Stimulated activated CD8-positive, alpha-beta memory T cell treated with anti-CD3 and anti-CD28 coated beads, Interleukin-4, amount 100 ng/mL, for 1 hour (primary cell): ENCODE measurements at places on chromosomes 16 and 17.

DNA sequence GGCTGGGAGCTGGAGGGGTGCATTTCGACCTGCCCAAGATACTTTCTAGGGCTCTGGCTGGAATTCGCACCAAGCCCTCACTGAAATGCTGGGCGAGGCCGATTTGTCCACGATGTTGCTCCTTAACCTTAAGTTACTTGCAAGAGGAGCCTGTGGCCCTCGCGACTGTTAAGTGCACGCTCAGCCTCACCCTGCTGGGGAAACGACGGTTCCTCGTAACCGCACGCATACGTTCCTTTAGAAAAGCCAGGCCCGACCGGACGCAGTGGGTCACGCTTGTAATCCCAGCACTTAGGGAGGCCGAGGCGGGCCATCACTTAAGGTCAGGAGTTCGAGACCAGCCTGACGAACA is 607 bp upstream of the NCOR1 start:
- DNase-seq = no peak

GRCh38 chr16:23113185-23113584 is 36.1 kb downstream of the USP31 start:
- DNase-seq = no peak

- no peak for DNase-seq
Observed at GRCh38 chr17:68178831-68179230, 69.0 kb upstream of the AMZ2 start.

- no peak for DNase-seq
Observed at GRCh38 chr16:56370185-56370874, 55.0 kb downstream of the AMFR start.

DNA sequence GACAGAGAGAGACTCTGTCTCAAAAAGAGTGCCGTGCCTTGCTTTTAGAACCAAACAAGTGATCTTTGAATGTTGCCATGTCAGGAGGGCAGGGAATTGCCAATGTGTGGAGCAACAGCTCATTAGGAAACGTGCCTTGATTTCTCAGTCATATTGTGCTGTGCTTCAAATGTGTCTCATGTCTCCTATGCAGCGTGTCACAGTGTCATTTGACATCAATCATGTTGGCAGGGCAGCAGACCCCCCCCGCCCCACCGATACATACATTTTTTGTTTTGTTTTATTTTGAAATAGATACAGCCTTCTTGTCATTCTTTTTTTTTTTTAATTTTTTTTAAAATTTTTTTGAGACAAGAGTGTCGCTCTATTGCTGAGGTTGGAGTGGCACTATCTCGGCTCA is 22.1 kb downstream of the MRC2 start:
- DNase-seq = no peak

DNA sequence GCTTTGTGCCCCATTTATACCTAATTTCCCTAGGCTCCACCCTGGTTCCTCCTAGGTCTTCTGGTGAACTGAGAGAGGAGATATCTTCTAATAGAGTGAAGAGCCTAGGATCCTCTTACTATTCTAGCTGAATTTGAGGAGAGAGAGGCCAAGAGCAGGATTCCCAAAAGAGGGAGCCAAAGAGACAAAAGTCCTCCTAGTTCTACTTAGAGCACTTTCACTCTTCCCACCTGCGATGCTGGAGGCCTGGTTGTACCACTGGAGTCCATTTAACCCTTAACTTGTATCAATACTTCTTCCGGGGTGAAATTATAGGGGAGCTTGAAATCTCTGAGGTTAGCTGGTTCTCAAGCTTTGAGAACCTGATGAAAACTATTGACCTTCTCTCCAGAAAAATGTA is 3.4 kb upstream of the SSH2 start:
- DNase-seq = no peak
